NT2/D1 (cell line): ENCODE measurements at places on chromosomes 2 and 18.

- no peak for DNase-seq
These were observed 12.5 kb downstream of the RASGRP3 start for GRCh38 chr2:33488715-33489540.

DNA sequence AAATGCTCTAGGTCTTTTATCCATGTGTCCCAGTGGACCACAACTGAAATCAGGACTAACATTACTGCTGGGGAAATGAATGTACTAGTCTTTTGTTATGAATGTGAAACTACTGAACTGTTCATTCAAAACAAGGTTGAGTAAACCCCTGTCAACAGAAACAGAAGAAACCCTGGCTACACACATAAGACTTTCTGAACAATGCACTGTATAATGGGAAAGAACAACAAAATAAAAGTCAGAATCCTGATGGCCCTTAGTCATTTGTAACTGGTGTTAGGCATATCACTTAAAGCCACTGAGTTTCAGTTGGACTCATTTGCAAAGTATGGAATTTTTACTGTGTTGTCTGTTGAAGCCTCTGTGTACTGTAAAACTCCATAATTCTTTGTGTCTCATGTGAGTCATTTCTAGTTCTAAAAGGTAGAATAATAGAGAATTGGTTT lies 77.0 kb upstream of the UBXN4 start:
- DNase-seq, result no peak

- DNase-seq, result no peak
These were observed 12.8 kb downstream of the TANK start for GRCh38 chr2:161172901-161173540.

DNA sequence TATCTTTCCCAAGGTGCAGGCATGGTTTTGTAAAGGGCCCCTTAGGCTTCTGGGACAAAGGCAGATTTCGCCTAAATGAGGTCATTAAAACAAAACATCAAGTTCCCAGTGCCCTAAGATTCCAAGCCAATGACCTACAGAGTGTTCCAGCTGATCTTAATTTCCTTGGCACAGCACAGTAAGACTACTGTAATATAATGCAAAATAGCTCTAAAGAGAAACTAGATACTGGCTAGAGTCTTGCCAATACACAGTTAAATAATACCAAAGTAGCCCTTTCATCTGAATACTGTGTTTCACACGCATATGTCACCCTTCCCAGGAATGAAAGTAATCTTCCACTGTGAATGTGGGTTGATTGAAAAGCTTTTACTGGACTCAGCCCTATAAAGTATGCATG lies 14.7 kb downstream of the GRB14 start:
- DNase-seq, result no peak

- DNase-seq, result no peak
These were observed 18.2 kb upstream of the DAW1 start for GRCh38 chr2:227853204-227853629.
